KG1 (cell line): ENCODE measurements at places on chromosomes 13 and 19.
A peak's percentile ranks its signal among the peaks of the same experiment; 100 is the strongest.

GRCh38 chr19:5136073-5136855 lies 167.4 kb downstream of the KDM4B start:
- DNase-seq, result no peak

GRCh38 chr19:1365319-1366269 lies 18.1 kb upstream of the NDUFS7 start:
- DNase-seq, result no peak

DNA sequence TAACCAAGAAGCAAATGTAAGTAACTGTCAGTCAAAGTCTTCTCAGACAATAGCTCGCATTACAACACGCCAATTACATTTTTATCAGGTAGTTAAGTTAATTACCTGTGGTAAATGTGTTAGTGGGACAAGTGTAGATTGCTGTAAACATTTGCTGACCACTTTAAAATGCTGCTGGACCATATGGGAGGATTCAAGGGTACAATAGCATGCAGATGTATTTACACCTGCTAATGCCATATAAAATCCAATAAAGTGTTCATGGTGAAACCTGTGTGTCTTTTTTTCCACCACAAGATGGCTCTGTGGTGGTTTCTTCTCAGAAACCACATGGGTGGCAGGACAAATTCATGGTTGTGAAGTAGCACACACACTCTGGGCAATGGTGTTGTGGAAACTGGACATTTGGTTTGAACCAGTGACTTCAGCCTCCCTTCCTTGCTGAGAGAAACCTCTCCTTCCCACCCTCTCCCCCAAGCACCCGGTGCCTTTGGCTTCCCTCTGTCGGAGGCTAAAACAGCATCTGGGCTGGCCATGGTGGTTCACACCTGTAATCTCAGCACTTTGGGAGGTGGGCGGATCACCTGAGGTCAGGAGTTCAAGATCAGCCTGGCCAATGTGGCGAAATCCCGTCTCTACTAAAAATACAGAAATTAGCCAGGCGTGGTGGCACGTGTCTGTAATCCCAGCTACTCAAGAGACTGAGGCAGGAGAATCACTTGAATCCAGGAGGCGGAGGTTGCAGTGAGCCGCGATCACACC lies 18.1 kb upstream of the GTF3A start:
- DNase-seq, result peak; percentile 5

DNA sequence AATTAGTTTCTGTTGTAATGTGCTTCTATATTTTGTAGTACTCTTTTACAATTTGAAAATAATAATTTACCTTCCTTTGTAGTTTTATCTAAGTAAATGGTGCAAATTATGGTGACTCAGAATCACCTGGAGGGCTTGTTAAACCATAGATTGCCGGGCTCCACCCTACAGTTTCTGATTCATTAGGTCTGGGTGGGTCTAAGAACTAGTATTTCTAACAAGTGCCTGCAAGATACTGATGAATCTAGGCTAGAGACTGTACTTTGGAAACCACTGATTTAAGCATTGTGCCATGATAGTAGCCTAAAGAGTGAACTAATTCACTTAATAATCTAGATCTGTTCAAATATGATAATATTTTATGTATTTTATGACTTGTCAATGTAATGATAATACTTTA lies 437.4 kb upstream of the SPRY2 start:
- no peak for DNase-seq

DNA sequence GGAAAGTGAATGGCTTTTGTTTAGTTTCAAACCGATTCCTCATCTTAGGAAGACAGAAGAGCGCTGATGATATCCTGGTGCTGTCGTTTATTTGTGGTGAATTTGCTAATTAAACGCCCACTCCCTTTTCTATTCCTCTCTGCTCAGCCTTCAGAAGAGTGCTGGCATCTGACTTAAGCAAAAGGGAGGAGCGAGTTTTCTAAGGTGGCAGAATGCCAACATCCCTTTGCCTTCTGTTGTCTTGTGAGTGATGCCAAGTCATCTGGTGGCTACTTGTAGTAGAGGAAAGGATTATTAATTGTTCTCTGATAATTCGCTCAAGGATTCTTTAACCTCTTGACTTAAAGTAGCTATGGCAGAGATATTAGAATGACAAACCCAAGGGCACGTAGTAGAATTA lies 68.1 kb downstream of the ERCC5 start:
- no peak for DNase-seq

GRCh38 chr13:85223883-85224656 lies 575.1 kb downstream of the SLITRK6 start:
- DNase-seq, result no peak

DNA sequence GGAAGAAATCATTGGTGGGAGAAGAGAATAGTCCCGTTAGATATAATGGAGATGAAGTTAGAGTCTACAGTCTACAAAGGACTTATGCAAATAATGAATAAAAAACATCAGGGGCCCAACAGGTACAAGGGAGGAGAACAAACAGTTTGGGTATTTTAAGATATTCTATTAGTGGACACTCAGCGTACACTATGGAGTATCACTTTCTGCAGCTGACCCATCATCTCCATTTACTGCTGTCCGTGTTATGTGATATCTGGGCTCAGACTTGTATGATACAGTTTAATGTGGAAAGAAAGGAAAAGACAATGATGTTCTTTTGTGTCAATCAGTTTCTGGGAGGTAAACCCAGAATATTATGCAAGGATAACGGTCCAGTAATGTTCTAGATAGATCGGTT lies 126.2 kb downstream of the RAB20 start:
- no peak for DNase-seq

DNA sequence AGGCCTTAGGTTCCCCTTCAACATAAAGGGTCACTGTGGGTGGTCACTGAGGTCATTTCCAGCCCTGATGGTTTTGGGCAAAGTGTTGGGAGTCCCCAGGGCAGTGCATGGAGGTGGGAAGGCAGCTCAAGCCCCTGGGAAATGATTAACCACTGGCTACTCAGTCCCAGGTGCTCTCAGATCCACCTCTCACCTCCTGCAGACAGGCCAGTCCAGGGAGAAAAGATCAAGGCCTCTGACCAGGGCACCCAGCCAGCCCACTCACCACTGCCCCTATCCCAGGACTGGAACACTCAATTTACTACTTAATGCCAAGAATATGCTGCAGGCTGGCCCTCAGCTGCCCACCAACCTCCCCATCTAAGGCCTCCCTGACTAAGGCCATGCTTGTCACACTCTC lies 1307.9 kb downstream of the UQCRFS1 start:
- no peak for DNase-seq

GRCh38 chr19:16509141-16510061 lies 13.2 kb downstream of the C19orf44 start:
- DNase-seq, result no peak

- DNase-seq, result peak; percentile 56
These were observed 628 bp downstream of the MRPL34 start for GRCh38 chr19:17306285-17306714.

GRCh38 chr19:13036366-13036976 lies 41.2 kb downstream of the NFIX start:
- DNase-seq, result no peak

DNA sequence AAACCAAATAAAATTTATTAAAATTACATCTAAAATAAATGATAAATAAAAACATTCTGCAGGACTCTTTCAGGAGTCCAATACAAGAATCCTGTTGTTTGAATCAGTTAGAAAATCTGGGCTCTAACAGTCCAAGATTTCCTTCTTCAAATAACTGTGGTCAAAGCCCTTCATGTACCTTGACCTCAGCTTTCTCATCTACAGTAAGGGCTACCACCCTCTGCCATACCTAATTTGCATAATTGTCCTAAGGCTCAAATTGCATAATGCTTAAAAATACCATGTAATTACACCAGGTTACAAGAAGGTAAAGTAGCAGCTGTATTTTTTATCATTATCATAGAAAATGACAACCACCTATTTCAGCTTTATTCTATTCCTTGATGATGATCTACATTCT lies 54.3 kb downstream of the XPO4 start:
- no peak for DNase-seq

- no peak for DNase-seq
These were observed 290.0 kb downstream of the PCDH9 start for GRCh38 chr13:66940113-66940512.

- no peak for DNase-seq
These were observed 25.2 kb upstream of the IGSF23 start for GRCh38 chr19:44587963-44588770.

DNA sequence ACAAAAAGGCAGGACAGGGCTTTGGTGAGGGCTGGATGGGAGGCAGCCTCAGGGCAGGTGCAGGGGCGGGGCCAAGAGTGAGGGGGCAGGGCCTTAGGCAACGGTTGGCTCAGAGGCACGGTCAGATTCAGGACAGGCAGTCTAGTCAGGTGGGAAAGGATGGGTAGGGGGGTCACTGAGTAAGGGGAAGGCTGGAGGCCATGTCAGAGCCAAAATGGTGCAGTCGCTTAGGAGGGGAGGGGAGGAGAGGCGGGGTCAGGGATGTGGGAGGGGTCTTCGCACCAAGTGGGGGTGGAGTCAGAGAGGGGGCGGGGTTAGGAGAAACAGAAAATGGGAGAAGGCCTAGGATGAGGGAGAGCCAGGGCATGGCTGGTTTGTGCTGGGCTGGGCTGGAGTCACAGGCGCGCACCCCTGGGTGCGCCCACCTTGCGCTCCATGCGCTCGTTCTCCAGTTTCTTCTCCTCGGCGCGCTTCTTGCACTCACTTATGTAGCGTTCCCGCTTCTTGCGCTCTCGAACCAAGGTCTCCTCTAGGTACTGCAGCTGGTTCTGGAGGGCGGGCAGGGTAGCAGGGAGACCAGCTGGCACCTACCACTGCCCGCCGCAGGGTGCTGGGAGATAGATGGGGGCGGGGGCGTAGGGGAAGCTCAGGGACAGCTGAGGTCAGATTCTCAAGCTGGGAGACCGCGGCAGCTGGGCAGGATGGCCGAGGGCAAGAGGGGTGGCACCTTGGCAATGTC lies 6.8 kb upstream of the RGL3 start:
- no peak for DNase-seq

DNA sequence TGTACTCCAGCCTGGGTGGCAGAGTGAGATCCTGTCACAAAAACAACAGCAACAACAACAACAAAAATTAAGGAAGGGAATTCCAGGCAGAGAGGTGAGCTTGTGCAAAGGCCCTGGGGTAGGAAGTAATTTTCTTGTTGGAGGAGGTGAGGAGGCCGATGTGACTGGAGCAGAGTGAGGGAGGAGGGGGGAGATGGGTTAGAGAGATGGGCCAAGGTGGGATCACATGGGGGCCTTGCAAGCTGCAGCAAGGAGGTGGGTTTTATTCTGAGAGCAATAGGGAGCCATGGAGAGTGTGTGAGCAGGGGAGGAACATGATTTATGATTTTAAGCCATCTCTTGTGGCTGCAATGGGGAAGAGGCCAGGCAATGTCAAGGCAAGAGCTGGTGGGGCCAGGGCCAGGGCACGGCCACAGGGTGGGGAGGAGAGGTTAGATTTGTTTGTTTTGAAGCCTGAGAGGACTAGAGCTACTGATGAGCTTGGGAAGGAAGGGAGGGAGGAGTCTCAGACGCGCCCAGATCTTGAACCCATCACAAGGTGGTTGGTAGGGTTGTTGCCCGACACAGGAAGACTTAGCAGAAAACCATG lies 12.5 kb upstream of the COMP start:
- no peak for DNase-seq

DNA sequence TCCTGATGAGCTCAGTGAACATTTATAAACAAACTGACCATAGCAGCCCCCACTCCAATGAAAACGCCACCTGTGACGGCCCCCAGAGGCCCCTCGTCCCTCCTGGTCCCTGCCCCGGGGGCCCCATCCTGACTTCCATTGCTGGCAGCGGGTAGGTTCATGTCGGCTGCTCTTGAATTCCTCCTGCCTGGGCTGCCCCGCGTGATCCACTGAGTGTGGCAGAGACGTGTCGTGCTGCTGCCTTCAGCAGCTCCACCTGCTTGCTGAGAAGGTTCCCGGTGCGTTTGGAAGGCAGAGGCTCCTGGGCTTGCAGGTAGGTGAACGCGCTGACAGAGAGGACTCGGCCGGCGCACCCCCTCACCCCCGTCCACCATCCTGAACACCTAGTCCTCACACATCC lies 11.6 kb downstream of the C2CD4C start:
- no peak for DNase-seq

DNA sequence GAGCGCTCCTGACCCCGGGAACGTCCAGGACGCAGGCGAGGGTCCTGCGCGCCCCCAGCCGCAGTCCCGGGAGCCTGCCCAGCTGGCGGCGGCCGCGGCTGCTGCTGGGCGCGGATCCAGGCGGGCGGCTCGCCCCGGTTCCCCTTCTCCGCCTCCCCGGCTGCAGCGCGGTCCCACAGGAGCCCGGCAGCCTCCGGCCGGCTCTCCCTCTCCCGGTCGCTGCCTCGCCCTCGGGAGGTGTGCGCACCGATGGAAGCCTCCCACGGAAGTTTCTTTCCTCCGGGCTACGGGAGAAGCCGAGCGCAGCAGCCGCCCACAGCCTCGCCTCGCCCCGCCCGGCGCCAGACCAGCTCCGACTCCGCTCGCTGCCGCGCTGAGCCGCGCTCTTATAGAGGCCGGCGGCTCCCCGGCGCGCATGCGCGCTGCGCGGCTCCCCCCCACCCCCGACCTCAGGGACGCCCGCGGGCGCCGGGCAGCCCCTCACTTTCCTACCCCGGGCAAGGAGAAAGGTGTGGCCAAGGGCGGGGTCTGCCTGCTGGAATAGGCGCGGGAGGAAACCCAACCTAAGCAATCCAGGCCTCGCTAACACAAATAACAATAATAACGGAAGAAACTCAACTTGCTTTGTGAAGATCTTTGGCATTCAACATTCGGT lies at the start of gene SHISA2:
SHISA2 (minus strand) TSS at position 360 of the 655 bp plus-strand sequence. CDS start 1,041 bp downstream, outside the sequence.
- DNase-seq, result no peak

DNA sequence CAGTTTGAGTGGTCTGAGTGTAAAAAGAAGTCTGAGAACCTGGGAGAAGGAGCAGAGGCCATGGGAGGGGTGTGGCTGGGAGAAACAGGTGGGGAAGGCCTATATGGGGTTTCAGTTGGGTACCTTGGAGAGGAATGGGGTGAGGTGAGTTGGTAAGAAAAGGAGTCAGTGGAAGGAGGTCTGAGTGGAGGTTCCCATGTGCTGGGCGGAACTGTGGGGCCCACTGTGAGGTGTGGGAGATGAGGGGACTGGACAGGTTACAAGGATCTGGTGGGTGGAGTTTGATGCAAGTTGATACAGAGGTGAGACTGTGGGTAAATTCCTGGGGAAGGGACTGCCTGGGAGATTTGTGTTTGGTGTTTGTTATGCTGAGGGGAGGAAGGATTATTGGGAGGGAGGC lies 2.1 kb downstream of the ZNF574 start:
- DNase-seq, result no peak
